ENCODE measurements at places on chromosomes 5 and 9. TPM values are rescaled to one million over a fixed set of nuclear protein-coding genes. Genes with fewer than 3 reads are reported as not detected.
A peak's percentile ranks its signal among the peaks of the same experiment; 100 is the strongest.

ADRB2 gene
- 0.64 TPM for total RNA-seq

KIF27 gene
- 3.0 TPM for total RNA-seq

OBP2B gene
- total RNA-seq: not detected

GNA14 gene
- 1.0 TPM for total RNA-seq

WDR70 gene
- 34.7 TPM for total RNA-seq

PDE6A gene
- total RNA-seq: 0.17 TPM

MYMK gene
- total RNA-seq: not detected

AFAP1L1 gene
- total RNA-seq: 8.3 TPM

LOX gene
- 1,249 TPM for total RNA-seq

DNA sequence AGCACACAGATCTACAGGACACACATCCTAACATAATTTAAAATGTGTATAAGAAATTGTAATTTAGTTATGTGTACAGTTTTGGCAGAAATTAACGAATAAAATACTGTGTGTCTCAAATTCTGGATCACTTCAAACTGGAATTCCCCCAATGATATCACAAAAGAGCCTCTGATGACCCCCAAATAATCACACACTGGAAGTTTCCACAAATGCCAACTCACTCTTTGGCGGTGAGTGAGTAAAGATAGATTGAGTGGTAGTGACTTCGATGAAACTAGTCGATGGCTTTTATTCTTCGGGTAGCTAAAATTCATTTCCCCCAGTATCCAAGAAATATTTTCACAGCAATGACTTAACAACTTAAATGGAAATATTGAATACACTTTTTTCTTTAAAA, 2.2 kb downstream of the ZNF366 start:
- DNase-seq: no peak
- H3K27me3 ChIP-seq: no peaks in the 10 kb centered on the region
- H3K36me3 ChIP-seq: no peaks in the 10 kb centered on the region
- no peak overlapping the region for H3K27ac ChIP-seq
- no peak overlapping the region for H3K4me3 ChIP-seq

GRCh38 chr5:157729858-157730257, 1.4 kb upstream of the THG1L start:
- no peaks in the 10 kb centered on the region for H3K27me3 ChIP-seq
- no peak overlapping the region for H3K27ac ChIP-seq
- H3K36me3 ChIP-seq: peaks cover 12% of the 10 kb centered on the region
- no peak overlapping the region for H3K4me3 ChIP-seq
- H3K4me1 ChIP-seq: peaks cover 4% of the 10 kb centered on the region

DNA sequence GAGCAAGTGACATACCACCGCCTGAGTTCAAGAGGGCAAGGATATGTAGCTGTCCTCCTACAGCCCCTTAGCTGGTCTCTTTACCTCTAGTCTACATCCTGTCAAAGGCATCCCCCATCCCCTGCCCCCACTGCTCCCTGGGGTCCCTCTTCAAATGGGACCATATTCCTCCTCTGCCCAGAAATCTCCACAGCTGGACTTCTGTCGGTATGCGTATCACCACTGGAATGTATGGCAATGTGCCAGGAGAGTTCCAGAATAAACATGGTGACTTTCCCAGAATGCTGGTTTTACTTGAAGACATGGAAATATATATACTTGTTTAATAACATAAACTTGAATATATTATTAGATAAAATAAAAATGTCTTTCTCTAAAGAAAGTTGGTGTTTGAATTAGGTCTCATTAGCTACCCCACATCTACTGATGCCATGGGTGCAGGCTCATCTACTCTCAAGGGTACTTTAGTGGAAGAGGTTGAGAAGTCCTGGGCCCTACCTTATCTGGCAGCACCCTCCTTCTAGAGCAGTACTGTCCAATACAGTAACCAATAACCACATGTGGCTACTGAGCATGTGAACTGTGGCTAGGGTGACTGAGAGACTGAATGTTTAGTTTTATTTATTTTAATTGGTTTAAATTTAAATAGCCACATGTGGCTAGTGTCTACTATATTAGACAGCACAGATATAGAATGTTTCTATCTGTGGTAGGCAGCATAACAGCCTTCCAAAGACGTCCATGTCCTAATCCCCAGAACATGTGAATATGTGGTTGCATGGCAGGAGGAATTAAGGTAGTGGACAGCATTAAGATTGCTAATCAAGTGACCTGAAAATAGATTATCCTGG, 181.7 kb upstream of the SLC30A5 start:
- peak; percentile 66 for DNase-seq
- no peak overlapping the region for H3K4me3 ChIP-seq
- H3K27ac ChIP-seq: no peak overlapping the region
- no peaks in the 10 kb centered on the region for H3K27me3 ChIP-seq
- H3K36me3 ChIP-seq: no peaks in the 10 kb centered on the region

GRCh38 chr5:55070968-55071367, 31.5 kb upstream of the GZMA start:
- no peak overlapping the region for H3K4me3 ChIP-seq
- no peaks in the 10 kb centered on the region for H3K27me3 ChIP-seq
- no peaks in the 10 kb centered on the region for H3K4me1 ChIP-seq
- no peak overlapping the region for H3K27ac ChIP-seq
- DNase-seq: no peak

GRCh38 chr5:119808024-119808423, 178.7 kb downstream of the FAM170A start:
- DNase-seq: no peak
- no peaks in the 10 kb centered on the region for H3K27me3 ChIP-seq
- no peaks in the 10 kb centered on the region for H3K36me3 ChIP-seq

DNA sequence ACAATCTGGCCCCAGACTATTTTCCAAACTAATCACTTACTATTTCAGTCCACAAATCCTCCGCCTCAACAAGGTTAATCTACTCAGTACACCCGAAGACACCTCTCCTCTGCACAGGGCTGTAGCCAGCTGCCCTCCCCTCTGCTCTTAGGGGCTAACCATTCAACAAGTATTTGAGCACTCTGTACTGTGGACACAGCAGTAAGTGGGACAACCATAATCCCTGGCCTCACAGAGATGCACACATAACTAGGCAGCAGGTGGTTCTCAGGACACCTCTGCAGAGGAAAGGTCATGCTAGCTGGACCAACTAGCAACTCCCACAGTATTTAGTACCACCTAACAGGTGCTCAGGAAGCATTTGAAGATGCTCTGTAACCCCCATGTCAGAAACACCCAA, 5.5 kb downstream of the CAMSAP1 start:
- peaks cover 17% of the 10 kb centered on the region for H3K4me1 ChIP-seq
- H3K36me3 ChIP-seq: no peaks in the 10 kb centered on the region
- H3K27me3 ChIP-seq: no peaks in the 10 kb centered on the region
- H3K4me3 ChIP-seq: no peak overlapping the region

- H3K27ac ChIP-seq: no peak overlapping the region
- no peaks in the 10 kb centered on the region for H3K4me1 ChIP-seq
- no peaks in the 10 kb centered on the region for H3K27me3 ChIP-seq
- H3K4me3 ChIP-seq: no peak overlapping the region
These were observed 62.8 kb upstream of the LMX1B start for GRCh38 chr9:126550891-126551351.

GRCh38 chr9:136403915-136404800, 4.2 kb upstream of the SNAPC4 start:
- H3K4me1 ChIP-seq: peaks cover 8% of the 10 kb centered on the region
- H3K27ac ChIP-seq: no peak overlapping the region
- peaks cover 2% of the 10 kb centered on the region for H3K36me3 ChIP-seq
- no peak for DNase-seq
- H3K27me3 ChIP-seq: no peaks in the 10 kb centered on the region

DNA sequence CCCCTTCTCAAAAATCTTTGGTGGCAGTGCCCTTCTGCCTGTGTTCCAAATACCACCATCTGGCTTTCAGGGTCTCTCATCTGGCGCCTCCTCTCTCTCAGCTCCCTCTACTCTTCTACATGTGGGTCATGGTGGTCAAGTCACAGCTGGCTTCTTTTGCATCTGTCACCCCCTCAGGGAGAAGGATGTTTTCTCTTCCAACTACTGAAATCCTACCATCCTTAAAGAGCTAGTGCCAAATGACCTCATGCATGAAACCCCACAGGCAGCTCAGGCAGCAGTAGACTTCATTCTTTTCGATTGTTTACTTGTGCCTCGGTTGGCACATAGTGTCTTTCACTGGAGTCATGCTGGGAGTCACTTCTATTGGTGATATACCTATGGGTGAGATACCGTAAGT, 219.2 kb downstream of the DCP2 start:
- H3K27ac ChIP-seq: no peak overlapping the region
- no peaks in the 10 kb centered on the region for H3K27me3 ChIP-seq
- no peaks in the 10 kb centered on the region for H3K36me3 ChIP-seq
- DNase-seq: no peak
- H3K4me3 ChIP-seq: no peak overlapping the region

- no peaks in the 10 kb centered on the region for H3K27me3 ChIP-seq
- DNase-seq: no peak
- no peak overlapping the region for H3K27ac ChIP-seq
- H3K4me3 ChIP-seq: no peak overlapping the region
These were observed 119.3 kb downstream of the SSBP2 start for GRCh38 chr5:81631621-81632020.

- no peak for DNase-seq
- peaks cover 20% of the 10 kb centered on the region for H3K27me3 ChIP-seq
- H3K4me1 ChIP-seq: no peaks in the 10 kb centered on the region
- no peak overlapping the region for H3K27ac ChIP-seq
These were observed 208.8 kb downstream of the ERCC6L2 start for GRCh38 chr9:96084331-96084734.

DNA sequence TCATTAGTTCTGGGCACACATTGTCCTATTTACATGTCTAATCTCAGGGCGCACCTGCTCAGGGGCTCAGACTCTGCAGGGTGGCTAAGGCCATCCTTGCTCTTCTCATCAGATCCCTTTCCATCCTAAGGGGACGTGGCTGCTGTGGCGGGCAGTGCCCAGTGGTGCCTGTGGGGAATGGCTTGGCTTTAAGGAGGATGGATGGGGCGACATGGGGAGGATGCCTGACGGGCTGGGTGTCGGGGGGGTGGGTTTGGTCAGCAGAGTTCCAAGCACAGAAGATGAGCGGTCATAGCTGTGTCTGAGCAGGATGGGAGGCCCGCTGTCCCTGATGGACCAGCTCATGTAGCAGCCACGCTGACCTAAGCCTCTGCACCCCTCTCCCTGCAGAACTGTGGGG, 40.9 kb upstream of the SUSD3 start:
- H3K4me3 ChIP-seq: no peak overlapping the region
- no peak for DNase-seq
- no peaks in the 10 kb centered on the region for H3K4me1 ChIP-seq
- no peak overlapping the region for H3K27ac ChIP-seq
- H3K36me3 ChIP-seq: no peaks in the 10 kb centered on the region

DNA sequence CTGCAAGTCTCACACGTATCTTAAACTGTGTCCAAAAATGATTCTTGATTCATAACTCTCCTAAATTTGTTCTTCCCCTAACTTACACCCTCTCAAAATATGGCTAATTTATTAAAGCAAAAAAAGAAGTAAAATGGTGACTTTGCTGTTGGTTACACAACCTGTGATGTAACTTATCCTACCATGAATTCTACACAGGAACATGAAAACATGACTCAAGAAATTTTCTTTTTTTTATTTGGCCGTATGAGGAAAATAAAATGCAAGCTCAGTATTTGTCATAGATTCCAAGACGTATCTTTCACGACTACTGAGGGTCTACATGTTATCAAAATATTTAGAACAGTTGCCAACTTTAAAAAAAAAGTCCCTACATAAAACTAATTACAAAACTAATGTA, 9.2 kb downstream of the LIFR start:
- H3K4me3 ChIP-seq: no peak overlapping the region
- H3K27me3 ChIP-seq: no peaks in the 10 kb centered on the region
- H3K4me1 ChIP-seq: peaks cover 31% of the 10 kb centered on the region

DNA sequence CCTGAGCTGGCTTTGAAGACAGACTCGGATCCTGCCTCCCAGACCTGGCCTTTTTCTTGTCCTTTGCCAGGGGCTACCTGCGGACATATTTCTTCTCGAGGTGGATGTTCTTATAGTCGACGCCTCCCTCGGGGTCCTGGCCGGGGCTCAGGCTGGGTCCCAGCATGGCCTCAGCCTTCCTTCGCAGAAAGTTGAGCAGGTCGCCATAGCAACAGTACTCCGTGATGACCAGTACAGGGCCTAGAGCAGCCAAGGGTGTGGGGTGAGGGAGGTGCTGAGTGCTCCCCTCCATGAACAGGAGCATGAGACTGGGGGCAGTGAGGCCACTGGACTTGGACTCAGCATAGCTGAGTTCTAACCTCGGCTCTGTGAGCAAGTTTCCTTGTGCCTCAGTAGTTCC, 26.7 kb downstream of the CSF1R start:
- no peak overlapping the region for H3K27ac ChIP-seq
- peaks cover 18% of the 10 kb centered on the region for H3K4me1 ChIP-seq
- H3K27me3 ChIP-seq: no peaks in the 10 kb centered on the region
- DNase-seq: no peak
- no peak overlapping the region for H3K4me3 ChIP-seq

DNA sequence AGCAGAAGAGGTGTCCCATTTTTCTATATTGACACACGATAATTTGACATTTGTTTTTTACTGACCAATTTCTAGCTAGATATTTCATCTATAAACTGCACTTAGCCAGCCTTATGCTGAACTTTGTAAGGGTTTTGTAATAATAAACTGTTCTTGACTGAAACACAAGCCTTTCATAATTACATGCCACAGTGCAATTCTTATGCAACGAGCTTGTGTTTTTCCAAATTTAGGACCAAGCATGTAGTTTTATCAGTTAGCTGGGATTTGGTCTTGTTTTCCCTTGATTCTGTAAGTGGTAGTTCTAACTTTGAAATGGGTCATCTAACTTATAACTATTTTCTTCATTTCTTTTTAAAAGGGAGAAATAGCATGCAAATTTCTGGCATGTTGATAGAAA, 1.3 kb upstream of the LURAP1L start:
- H3K4me1 ChIP-seq: peaks cover 8% of the 10 kb centered on the region
- no peak overlapping the region for H3K4me3 ChIP-seq
- H3K36me3 ChIP-seq: no peaks in the 10 kb centered on the region
- no peak for DNase-seq

DNA sequence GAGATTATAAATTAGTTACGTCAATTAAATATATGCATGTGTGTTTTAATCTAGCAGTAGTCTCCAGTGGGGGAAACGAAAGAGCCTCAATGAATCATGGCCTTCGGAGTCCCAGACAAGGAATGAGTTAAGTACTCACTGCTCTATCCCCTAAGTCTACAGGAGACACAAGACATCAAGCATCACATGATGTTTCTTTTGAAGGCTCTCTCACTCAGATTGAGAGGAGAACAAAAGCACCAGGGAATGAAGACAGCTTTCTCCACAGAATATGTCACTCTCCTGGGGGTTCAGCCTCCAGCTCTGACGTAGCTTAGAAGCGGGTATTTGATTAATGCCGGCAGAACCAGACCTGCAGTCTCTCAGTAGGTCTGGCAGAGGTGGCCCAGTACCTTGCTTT, 381.4 kb downstream of the ACTL7B start:
- DNase-seq: peak; percentile 50
- peak overlapping the region; percentile 35 for H3K27ac ChIP-seq
- H3K36me3 ChIP-seq: no peaks in the 10 kb centered on the region
- no peak overlapping the region for H3K4me3 ChIP-seq

DNA sequence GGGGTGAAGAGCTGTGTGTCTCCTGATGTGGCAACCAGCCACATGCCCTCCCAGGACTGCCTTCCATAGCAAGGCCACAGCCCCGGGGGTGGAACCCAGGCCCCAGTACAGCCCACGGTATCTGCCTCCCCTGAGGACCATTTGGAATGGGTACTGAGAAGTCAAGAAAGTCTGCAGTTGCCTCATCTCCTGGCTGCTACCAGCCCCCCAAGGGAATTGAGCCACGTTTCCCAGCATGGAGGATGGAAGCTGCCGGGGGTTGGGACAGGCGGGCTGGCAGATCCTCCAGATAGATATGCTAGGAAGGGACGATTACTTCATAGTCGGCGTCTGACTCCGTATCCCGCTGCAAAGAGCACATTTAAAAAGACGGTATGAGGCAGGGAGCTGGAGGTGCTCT, 5.5 kb upstream of the DMRT2 start:
- no peaks in the 10 kb centered on the region for H3K4me1 ChIP-seq
- no peak overlapping the region for H3K4me3 ChIP-seq
- H3K27me3 ChIP-seq: peaks cover 79% of the 10 kb centered on the region
